Left lung (tissue), 14 donors: ENCODE measurements at places on chromosomes 3 and 15. TPM values are rescaled to one million over a fixed set of nuclear protein-coding genes. Genes with fewer than 3 reads are reported as not detected.
A peak's percentile ranks its signal among the peaks of the same experiment; 100 is the strongest.

IL20RB gene
- total RNA-seq: 0.61 TPM

MPI gene
- total RNA-seq: 27.8 TPM

- no peak for DNase-seq
Measured at GRCh38 chr3:155230382-155230781, 63.1 kb downstream of the STRIT1 start.

- DNase-seq: no peak
Measured at GRCh38 chr3:184808021-184808420, 3.9 kb upstream of the VPS8 start.

GPR62 gene
- not detected for total RNA-seq

DNA sequence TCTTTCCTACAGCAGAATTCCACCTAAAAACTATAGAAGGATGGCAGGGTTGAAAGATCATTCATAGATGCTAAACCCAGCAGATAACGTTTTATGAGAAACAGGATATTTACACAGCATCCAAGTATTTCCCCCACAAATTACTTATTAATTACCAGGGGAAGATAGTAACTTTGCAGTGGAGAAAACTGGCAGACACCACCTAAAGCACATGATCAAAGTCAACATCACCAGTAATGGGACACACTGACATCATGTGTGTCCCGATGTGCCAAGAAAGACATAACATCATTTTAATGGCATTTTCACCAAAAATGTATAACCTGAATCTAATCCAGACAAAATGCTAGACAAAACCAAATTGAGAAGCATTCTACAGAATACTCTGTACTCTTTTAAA, 220.4 kb upstream of the THBS1 start:
- DNase-seq: peak; percentile 21

PHC3 gene
- total RNA-seq: 66.3 TPM

DNA sequence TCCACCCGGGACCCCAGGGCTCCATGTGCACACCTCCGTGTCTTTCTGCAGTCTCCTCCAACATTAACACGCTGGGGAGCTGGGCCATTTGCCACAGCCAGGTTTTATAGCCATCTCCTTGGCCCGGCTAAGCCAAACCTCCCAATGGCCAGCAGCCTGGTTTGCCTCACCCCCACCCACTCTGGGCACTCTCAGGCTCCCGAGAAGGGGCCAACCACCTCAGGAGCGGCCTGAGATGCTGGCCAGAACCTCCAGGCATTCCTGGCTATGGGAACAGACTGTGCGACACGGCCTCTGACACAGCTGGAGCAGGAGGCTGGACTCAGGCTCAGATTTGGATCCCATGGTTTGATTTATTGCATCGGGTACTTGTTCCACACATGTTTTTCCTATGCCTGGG, 289.7 kb downstream of the RPLP1 start:
- no peak for DNase-seq

DNA sequence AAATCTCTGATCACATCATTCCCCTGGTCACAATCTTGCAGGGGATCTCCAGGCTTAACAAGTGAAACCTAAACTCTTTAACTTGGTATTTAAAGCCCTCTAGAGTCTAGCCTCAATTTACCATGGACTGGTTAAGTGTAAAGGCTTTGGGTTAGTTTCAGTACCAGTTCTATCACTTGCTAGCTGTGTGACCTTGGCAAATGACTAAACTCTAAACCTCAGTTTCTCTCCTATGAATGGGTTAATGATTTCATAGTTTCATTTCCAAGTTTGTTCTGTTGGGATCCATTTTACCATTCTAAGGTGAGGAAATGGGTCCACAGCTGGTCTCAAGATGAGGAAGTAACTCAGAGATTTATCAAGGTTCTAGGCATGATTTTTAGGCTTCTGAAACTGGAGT, 38.8 kb upstream of the TIMP4 start:
- no peak for DNase-seq

SLCO3A1 gene
- total RNA-seq: 48.4 TPM

DCBLD2 gene
- total RNA-seq: 57.1 TPM

DNA sequence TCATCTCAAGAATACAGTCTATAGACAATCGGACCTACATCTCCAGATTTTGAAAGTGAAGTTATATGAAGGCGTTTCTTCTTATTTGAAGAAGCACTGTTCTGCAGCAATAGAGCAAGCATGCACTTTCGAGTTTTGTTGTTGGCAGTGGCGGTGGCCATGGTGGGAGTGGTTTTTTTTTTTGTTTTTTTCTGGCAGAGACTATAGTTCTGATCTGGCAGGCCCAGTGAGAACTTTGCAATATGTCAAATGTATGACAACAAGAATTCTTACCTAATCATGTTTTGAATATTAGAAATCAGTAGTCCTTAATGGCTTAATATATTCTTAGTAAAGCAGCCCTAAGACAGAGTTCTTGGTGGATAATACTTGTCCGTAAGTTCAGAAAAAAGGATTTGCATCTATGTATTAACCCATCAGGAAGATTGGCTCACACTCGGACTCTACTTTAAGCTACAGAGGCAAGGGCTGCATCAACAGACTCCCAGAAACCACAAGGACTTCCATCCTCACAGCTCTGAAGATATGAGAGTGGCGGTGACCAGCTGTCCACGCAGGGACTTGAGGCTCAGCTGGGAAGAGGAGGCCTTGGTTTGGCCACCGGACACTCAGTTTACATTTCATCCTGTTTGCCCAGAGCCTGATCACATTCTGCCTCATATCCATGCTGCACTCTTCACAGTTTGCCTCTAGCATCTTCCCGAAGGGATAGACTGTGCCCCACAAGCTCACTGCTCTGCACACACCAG, 124.1 kb upstream of the THBS1 start:
- DNase-seq: no peak

DOCK3 gene
- total RNA-seq: 0.34 TPM

DNA sequence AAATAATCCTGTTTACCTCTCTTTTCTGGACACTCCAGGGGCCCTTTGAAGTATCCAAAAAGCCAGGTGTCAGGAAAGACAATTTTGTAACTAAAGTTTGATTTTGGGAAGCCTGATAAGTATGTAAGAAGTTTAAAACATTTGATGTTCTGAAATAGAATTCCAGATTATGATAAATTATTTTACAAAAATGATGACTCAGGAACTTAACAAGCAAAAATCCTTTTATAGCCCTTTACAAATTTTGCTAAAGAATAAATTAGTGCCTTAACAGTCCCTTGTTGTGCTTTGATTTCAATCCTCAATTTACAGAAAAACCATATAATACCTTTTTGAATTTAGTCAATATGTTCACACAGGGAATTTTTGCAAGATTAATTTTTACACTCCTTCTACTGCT, 38.1 kb downstream of the IL1RAP start:
- no peak for DNase-seq

PLA2G4D gene
- 0.15 TPM for total RNA-seq

ZBED2 gene
- total RNA-seq: 19.2 TPM

FBXO40 gene
- total RNA-seq: 0.03 TPM

GRCh38 chr3:142040941-142041491, 108.3 kb downstream of the TFDP2 start:
- DNase-seq: no peak

DNA sequence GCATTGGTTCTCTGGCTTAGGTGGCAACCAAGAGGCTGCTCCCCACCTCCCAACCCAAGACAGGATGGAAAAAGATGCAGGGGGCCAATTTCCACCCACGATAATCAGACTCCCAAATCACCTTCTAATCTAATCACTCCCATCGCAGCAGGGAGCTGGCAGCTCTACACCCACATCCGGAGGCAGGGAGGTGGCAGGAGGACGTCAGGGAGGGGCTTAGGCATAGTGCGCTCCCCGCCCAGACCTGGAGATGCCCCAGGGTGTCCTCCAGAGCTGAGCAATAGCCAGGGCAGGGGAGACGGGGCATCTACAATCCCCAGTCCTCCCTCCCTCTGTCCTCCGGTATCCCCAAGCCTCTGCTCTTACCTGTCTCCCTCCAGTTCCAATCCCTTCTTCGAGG, 70.5 kb upstream of the SEC13 start:
- no peak for DNase-seq

DNA sequence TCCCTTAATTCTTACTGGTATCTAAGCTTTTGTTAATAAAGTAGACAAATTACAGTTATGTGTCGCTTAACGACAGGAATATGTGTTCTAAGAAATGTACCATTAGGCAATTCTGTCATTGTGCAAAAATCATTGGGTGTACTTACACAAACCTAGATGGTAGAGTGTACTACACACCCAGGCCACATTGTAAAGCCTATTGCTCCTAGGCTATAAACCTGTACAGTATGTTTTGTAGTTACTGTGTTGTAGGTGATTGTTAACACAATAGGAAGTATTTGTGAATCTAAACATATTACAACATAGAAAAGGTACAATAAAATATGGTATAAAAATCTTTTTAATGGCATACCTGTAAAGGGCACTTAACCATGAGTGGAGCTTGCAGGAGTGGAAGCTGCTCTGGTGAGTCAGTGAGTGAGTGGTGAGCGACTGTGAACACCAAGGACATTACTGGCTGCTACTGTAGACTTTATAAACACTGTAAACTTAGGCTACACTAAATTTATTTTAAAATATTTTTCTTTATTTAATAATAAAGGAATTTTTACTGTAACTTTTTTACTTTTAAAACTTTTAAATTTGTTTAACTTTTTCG, 47.4 kb downstream of the FSIP1 start:
- no peak for DNase-seq

NCBP2 gene
- total RNA-seq: 60.9 TPM

GRCh38 chr3:11906407-11906806, 59.7 kb upstream of the TAMM41 start:
- DNase-seq: no peak

DNA sequence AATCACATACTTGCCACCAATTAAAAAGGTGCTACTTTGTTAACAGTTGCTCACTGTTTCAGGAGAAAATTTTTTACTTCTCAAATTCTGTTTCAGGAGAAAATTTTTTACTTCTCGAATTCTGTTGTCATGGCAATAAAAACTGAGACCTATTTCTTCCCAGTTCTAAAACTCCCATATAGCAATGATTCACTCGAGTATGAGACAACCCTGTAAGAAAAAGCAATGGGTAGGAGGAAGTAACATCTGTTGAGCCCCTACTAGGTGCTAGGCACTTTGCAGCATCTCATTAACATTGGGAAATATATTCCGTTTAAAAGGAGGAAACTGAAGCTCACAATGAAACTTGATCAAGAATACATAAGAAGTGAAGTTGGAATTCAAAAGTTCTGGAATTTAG, 35.1 kb upstream of the IGSF11 start:
- no peak for DNase-seq

DNA sequence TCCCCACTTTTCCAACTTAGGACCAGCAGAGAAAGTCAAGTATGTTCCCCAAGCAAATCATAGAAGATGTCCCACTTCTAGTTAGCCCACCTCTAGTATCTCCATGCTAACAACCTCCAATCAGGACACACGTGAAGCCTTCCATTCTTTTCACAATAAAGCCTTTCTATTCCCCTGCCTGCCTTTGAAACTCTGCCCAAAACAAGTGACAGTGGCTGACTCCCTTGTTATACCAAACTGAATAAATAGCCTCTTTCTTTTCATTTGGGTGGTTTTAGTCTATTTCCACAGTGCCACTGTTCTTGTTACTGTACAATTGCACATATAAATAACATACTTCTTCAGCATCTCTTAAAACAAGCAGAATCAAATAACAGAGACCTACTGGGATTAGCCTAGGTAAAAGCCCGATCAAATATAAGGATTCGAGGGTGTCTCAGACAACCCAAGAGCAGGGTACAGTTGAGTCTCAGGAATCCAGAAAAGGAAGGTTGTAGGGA, 118.0 kb upstream of the NPHP3 start:
- no peak for DNase-seq

GMPS gene
- 48.2 TPM for total RNA-seq

DNA sequence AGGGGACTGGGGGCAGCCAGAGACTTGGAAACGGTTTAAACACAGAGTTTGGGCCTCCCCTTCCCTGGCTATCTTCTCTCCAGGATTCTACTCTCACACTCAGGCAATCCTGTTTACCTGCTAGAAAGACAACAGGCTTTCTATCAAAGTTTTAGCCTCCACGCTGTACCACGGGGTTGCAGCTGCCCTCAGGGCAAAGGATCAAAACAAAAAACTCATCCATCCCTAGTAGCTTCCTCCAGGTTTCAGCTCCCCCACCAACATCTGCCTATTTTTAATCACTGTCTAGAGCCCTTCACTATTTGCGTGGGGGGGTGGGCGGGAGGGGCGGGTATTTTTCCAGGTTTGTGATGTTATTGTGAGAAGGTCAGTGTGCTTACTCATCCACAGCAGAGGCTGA, 286.8 kb upstream of the TRIM42 start:
- no peak for DNase-seq

MLH1 gene
- total RNA-seq: 38.1 TPM

GRCh38 chr3:175656461-175656860, 797.3 kb downstream of the NAALADL2 start:
- no peak for DNase-seq

GRCh38 chr3:128727485-128727884, 1.5 kb downstream of the RAB7A start:
- no peak for DNase-seq

ABI3BP gene
- 138 TPM for total RNA-seq
